HepG2 (cell line): ENCODE measurements at places on chromosomes 6 and 20. TPM values are rescaled to one million over a fixed set of nuclear protein-coding genes. Genes with fewer than 3 reads are reported as not detected.

- no peak for DNase-seq
Measured at GRCh38 chr20:50498071-50498776, 12.0 kb upstream of the PTPN1 start.

DNA sequence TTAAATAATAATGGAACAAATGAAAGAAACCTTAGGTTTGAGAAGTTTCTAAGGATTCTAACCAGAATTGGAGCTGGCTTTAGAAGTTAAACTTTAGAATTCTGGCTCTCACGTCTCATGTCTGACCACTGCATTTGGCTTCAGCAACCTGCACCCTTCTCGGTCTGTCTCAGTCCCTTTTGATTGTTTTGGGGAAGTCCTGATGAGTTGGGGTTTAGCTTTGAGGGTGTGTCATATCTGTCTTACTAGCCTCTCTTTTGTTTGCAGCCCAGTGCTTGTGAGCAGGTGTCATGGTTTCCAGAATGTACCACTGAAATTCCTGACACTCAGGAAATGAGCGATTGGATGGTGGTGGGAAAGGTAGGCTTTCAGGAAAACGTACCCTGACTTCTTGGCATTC lies 17.0 kb downstream of the CMTR1 start:
- no peak for DNase-seq

DNA sequence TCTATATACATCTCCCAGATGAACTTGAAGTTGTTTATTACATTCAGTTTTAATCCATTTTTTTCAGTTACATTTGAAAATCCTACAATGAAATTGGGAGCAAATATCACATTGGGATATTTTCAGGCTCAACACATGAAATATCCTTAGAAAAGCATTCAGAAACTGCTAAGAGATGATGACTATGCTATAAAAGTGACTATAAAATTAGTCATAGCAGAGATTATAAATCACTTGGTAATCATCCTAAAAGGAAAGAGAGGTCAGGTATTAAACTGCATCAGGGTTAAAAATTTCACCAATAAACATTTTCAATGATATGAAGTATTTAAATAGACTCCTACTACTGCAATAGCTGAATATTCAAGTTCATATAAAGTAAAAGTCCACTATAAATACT lies 987.7 kb downstream of the GRIK2 start:
- no peak for DNase-seq

GRCh38 chr20:62029949-62030348 lies 35.7 kb downstream of the TAF4 start:
- no peak for DNase-seq

The PIM1 gene
- total RNA-seq: 19.1 and 29.4 TPM in 2 replicates

The BPIFB2 gene
- total RNA-seq: 27.4 and 54.5 TPM in 2 replicates

The RCAN2 gene
- total RNA-seq: not detected in 2 replicates

The LAMA4 gene
- not detected in 2 replicates for total RNA-seq

The CNR1 gene
- total RNA-seq: not detected in 2 replicates

The AVP gene
- not detected in 2 replicates for total RNA-seq

The ECT2L gene
- not detected in 2 replicates for total RNA-seq

The TGM3 gene
- total RNA-seq: not detected in 2 replicates
